ENCODE measurements at places on chromosomes 6 and 20.

DNA sequence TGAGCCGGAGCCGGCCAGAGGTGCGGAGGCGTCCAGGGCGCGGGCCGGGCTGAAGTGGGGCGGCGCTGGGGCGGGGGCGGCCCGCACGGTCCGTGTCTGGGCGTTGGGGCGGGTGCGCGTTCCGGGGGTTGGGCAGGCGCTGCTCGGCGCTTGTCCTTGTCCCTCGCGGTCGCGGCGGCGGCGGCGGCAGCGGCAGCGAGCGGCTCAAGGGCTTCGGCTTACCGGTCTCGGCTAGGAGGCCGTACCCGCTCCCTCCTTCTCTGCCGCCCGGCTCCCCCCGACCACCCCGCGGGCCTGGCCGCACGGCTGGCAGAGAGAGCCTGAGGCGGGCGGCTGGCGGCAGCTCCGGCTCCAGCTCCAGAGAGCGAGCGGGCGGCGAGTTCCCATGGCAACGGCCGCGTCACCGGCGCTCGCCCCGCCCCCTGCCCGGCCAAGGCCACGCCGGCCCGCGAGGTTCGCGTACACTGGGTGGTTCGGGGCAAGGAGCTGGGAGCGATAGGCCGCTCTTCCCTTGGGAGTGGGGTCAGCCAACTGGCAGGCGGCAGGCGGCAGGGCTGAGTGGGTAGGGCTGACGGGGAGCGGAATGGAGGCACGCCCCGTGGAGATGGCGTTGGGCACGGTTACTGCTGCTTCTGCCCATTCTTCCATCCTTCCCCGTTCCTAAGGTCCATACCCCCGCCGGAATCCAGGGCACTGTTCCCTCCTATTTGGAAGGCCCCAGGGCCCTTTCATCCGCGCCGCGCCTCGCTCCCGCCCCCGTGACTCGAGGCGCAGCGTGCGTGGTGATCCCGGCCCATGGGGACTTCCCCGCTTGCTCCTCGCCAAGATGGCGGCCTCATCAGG is at the start of gene LRRC73:
TSS of gene LRRC73 (minus strand) at position 363 of the 843 bp plus-strand sequence. CDS start 561 bp downstream, outside the sequence.
- peak; percentile 78 for DNase-seq

- peak; percentile 26 for DNase-seq
These were observed 165.8 kb upstream of the SUPT3H start for GRCh38 chr6:45543298-45544235.

- DNase-seq = no peak
These were observed 32.9 kb downstream of the AHI1 start for GRCh38 chr6:135464634-135465033.

DNA sequence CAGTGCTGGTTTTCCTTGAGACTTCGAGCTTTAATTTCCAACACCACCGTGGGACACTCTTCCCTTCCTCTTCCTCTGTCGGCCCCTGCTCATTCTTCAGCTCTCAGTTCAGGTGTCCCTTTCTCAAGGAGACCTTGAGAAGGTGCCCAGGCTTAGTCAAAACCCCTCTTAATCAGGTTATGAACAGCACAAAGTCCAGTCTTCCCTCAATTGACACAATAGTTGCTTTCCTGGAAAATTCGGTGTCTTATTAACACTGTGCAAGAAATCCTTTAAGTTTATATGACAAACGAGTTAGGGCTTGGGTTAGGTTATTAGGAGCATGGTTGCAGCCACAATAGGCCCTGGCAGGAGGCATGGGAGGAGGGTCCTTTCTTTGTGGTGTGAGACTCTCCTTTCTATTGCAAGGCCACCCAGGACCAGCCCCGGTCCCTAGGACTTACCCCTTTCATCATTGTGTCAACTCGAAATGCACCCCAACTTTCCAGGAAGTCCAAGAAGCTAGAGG is 1.5 kb upstream of the NSFL1C start:
- DNase-seq = no peak

- no peak for DNase-seq
These were observed 2.7 kb downstream of the GUCA1A start for GRCh38 chr6:42175860-42176259.

- DNase-seq = no peak
These were observed 123.7 kb downstream of the MRPL14 start for GRCh38 chr6:44003345-44004061.

- DNase-seq = no peak
These were observed 57.1 kb downstream of the OGFRL1 start for GRCh38 chr6:71345476-71346333.

- peak; percentile 50 for DNase-seq
These were observed 100.9 kb downstream of the HFE start for GRCh38 chr6:26187981-26188635.

DNA sequence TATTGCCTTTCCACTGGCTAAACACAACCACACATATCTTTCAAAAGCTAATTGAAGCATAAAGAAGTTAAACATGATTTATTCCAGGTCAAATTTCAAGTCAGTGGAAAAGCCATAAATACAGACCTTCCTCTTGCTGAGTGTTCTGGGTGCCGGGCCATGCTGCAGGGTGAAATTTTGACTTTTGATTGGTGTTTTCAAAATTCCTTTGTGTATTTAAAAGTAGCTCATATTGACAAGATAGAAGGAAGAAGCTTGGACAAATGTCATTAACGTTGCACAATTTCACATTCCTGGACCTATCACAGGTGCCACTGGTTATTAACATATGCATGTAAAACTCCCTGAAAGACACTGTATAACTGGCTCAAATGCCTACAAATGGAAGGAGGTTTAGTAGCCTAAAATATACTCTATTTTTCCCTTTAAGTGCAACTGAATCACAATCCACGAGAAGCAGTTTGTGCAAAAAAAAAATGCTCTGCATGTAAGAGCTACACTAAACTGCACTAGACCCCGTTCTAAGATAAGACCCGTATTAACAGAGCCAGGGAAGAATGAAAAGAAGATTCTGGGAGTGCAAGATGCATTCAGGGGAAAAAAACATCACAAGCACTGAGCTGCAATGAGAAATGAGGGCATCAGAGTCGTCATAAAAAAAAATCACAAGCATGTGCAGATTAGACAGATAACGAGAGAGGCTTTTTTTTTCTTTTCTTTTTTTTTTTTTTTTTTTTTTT is 30.4 kb downstream of the ATXN1 start:
- DNase-seq = no peak

DNA sequence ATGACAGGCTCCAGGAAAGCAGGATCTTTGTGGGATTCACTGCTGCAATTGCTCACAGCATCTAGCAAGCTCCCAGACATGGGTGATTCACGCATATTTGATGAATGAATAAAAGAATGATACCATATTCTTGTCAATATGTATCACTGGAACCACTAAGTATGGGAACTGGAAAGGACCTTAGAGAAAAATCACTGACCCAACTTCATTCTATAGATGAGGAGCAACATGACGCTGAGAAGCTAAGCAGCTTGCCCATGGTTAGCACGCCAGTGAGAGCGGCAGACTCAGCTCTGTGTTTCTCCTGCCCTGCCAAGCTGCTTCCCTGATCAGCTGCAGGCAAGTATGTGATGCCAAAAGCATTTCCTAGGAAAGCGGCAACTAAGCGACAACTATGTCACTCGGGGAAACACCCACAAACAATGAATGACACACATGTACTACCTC is 66.8 kb downstream of the PPP1R3G start:
- DNase-seq = peak; percentile 86

GRCh38 chr6:36678488-36679042 is at the start of gene CDKN1A:
Gene CDKN1A (plus strand): TSS chr6:36678714. CDS start chr6:36684102, 5,388 bp downstream.
- DNase-seq = peak; percentile 91

GRCh38 chr6:154458565-154459470 is 51.7 kb downstream of the CNKSR3 start:
- no peak for DNase-seq

GRCh38 chr6:168641446-168641845 is 200.5 kb downstream of the SMOC2 start:
- no peak for DNase-seq

DNA sequence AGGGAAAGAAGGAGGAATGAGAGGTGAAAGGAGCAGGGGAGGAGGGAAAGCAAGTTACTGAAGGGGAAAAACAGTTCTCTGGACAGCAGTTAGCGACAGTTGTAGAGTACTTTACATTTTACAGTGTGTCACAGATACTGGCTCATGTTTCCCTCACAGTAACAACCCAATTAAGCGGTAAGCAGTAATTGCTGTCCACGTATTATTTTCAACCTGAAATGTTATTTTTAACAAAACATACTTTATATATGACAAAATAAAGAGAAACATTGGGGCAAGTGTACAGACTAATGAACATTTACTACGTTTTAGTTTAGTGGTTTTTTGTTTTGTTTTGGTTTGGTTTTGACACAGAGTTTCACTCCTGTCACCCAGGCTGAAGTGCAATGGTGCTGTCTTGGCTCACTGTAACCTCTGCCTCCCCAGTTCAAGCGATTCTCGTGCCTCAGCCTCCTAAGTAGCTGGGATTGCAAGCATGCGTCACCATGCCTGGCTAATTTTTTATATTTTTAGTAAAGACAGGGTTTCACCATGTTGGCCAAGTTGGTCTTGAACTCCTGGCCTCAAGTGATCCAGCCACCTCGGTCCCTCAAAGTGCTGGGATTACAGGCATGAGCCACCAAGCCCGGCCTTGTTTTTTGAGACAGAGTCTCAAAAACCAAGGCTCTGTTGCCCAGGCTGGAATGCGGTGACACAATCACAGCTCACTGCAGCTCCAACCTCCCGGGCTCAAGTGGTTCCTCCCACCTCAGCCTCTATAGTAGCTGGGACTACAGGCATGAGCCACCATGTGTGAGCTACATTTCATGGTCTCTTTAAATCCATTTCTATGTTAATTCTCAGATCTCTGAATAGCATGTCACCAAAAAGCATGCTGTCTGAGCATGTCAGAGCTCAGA is 22.6 kb upstream of the BTN3A2 start:
- peak; percentile 81 for DNase-seq

- no peak for DNase-seq
These were observed 47.9 kb downstream of the CD2AP start for GRCh38 chr6:47525330-47526057.

Measured in epithelial cell of esophagus (primary cell).